ENCODE measurements at places on chromosomes 7 and 10.
A peak's percentile ranks its signal among the peaks of the same experiment; 100 is the strongest.

GRCh38 chr10:110852947-110853346, 18.8 kb upstream of the PDCD4 start:
- no peak for DNase-seq

DNA sequence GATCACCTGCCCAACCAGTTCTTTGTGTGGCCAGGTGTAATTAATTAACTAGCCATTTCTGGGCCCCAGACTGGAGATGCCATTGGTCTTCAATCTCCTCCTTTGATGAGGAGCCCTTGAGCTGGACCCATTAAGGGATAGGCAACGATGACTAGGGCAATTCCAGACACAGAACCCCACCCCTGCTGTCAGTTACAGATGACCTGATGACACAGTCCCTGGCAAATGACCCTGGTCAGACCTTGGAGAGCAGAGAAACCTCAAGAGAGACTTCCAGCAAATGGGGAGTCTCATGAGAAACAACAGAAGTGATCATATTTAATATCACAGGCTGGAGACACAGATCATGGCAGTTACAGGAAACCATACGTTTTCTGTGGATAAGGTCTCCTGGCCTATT, 101.8 kb upstream of the TCF7L2 start:
- no peak for DNase-seq

DNA sequence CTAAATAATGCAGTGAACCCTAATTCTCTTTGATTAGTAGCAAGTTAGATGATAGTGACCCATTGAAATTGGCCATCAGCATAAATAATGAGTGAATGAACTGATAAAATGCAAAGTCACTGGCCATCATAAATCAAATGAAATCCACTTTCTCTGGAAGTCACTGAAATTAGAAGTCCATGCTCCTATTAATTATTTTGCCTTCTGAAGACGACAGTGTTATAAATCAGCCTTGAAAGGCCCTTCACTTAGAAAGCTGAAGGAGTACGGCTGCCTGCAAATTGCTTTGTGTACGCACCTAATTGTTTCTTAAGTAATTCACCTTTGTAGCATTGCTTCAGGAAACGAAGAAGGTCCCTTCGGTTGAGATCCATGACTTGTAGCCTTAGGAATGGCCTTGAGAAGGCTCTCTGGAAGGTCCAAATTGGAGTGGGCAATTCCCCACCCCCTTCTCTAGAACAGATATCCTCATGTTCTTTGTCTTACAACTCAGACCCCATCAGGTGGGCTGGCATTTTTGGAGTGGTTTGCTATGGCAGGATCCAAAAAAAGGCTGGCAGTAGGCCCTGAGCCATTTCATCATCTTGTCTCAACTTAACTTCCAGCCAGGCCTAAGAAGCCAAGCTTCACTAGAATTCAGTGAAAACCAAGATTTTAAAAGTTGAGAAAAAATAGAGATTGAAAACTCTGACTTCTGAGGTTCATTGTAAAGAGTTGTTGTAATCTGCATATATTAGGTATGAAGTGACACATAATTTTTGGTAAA, 420.3 kb downstream of the LRMDA start:
- no peak for DNase-seq

DNA sequence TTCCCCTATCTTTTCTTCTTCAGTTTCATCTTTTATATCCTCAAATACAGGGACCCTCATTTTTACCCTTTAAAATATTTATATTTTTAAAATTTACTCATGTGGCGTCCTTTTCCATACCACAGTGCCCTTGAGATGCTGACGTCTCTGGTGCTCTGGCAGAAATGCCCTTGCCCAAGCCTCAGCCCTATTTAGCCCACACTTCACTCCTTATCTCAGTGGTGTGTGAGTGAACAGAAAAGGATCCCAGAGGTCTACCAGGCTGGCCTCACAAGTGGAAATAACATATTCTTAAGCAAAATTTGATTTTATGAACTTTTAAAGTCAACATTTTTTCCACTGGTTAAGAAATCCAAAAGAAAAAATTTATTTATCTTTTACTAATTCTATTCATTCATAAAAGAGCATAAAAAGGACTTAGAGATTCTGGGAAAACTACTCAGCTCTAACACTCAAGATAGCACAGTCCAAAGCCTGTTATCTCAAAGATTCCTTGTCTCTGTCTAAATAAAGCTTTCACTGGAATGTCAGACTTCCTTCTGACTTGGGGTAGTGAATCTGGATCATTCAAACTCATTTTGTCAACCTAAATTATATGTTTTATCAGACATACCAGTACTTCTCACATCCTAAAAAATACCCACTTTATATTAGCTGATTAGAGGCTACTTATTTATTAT, at the start of gene NEBL:
Gene NEBL, minus strand, starts transcription at position 166 of the 680 bp plus-strand sequence. Its CDS starts 106 bp downstream, at position 60.
- no peak for DNase-seq

GRCh38 chr7:157484411-157485081, 147.7 kb downstream of the DNAJB6 start:
- DNase-seq, result no peak

GRCh38 chr10:98424295-98425254, 9.6 kb upstream of the PYROXD2 start:
- DNase-seq, result no peak

GRCh38 chr10:93406364-93407145, 75.6 kb downstream of the MYOF start:
- DNase-seq, result no peak

DNA sequence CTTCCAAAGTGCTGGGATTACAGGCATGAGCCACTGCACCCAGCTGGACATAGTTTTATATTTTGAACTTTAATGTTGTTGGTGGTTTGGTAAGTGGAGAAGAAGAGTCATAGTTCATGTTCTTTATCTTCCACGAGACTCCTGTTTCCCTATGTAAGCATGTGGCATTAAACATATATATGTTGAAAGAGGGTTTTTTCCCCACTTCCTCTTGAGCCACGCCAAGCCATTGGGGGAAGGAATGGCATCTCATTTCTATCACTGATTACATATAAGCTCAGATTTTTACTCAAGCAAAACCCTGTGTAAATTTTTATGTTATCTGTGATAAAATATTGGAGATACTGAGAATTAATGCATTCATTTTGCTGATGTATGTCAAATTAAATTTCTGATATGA, 300.4 kb downstream of the PHF14 start:
- DNase-seq, result no peak

GRCh38 chr10:72525277-72525676, 100.6 kb downstream of the MICU1 start:
- peak; percentile 21 for DNase-seq

- no peak for DNase-seq
Measured at GRCh38 chr7:105521027-105521716, 899 bp downstream of the PUS7 start.

GRCh38 chr10:78664929-78665553, 403.7 kb upstream of the ZMIZ1 start:
- no peak for DNase-seq

- DNase-seq, result no peak
Measured at GRCh38 chr10:92755725-92756124, 66.0 kb downstream of the HHEX start.

DNA sequence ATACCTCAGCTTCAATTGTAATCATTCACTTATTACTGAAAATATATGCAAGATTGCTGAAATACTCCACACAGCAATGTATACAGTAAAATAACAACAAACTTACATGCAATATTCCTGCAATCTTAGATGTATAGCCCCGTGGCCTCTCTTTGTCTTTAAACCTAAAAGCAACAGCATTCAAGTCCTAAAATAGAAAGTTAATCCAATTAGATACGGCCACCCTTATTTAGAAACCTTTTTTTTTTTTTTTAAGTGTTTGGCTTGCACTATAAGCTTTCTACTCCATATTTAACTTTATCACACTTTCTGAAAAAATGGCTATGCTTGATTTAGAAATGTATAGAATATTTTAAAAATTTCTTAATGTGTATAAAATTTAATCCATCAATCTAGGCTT, 67.6 kb downstream of the IDE start:
- no peak for DNase-seq

- DNase-seq, result no peak
Measured at GRCh38 chr10:89915021-89915420, 213.6 kb downstream of the KIF20B start.

- no peak for DNase-seq
Measured at GRCh38 chr10:74991435-74991834, 120.0 kb upstream of the SAMD8 start.

DNA sequence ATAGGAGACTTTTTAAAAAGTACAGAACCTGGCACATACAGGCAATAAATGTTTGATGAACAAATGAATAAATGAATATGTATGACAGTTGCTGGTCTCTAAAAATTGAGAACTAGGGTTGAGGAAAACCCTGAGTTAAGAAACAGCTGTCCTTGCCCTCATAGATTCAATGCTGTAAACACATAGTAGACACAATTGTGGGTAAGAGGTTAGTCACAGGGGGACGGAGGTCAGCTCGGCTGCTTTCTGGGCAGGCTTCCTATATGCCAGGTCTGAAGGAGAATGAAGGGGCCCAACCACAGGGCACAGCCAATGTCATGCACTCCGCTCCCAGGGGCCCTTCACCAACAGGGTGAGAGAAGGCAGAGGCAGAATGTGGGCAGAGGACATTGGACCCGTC, 143.3 kb upstream of the RSU1 start:
- DNase-seq, result no peak

DNA sequence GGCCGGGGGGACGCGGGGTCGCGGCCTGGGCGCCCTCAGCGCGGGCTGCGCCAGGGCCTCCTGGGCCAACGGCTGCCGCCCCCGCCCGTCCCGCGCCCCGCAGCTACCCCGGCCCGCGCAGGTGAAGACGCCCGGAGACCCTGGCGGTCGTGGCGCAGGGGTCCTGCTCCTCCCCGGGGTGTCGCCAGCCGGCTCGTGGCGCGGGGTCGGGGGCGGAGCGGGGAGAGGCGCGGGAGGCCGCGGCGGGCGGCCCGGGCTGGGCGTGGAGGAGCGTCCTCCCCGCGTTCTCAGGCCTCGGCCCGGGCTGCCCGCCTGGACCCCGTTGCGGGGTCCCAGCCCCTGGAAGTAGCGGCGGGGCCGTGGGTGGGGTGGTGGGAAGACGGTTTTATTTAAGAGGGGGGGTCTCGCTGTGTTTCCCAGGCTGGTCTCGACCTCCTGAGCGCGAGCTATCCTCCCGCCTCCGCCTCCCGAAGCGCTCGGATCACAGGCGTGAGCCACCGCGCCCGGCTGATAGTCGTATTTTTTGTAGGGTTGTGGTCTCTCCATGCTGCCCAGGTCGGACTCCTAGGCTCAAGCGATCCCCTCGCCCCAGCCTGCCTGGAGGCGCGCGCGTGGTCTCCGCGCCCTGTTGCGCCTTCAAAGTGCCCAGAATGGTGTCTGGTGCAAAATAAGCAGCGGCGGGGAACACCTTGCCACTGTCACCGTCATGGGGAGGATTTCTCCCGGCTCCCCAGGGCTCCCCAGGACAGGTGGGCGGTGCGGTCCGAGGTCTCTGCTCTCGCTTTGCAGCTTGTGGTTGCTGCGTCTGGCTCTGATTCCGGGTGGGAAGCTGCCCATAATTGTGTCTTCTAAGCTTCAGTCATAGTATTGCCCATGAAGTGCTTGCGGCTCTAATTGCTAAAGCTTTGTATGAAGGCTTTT, 15.3 kb upstream of the SUN1 start:
- no peak for DNase-seq

- no peak for DNase-seq
Measured at GRCh38 chr7:88465600-88465999, 158.9 kb upstream of the STEAP4 start.
